ENCODE measurements at places on chromosomes 12 and 14.
A peak's percentile ranks its signal among the peaks of the same experiment; 100 is the strongest.

DNA sequence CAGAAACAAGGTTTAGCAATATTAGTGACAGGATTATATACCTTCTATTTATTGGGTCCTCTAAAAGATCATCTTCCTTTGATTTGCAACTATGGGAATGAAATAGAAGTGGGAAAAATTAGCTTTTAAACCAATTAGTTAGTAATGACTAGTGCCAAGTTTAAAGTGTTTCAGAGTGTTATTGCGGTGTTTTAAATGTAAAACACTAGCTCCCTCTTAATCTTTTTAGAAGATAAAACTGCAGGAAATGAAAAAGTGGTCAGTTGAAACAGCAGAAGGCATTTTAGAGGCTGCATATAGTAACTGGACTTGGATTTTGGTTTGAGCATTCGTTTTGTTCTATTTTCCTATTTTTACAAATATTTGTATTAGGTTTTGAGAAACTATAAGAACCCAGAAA lies 286.2 kb downstream of the RAD51B start:
- no peak for DNase-seq

DNA sequence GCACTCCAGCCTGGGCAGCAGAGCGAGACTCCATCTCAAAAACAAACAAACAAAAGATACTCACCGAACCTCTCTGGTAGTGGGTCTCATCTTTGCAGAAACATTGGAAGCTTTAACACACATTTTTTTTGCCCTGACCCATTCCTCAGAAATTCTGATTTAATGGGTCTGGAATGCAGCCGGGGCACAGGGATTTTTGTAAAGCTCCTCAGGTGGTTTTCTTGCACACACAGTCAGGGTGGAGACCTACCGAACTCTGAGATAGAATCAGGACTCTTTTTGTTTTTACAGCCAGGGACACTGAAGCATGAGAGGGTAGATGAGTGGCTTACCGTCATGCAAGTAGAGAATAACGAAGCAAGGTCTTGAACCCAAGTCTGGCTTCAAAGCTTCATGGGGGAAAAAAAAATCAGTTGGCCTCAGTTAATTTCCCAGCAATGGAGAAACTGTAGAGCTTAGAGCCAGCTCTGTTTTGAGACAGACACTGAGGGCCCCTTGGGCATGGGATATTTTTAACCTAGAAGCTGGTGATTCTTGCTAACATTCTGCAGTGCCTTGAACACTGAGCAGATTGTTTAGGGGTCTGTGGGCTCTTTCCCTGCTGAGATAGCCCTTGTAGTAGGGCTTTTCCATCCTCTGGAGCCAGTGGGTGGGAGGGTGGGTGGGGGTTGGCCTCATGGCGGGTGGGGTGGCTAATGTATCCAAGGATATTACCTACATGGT lies 4.8 kb downstream of the RNU4-2 start:
- DNase-seq: no peak

DNA sequence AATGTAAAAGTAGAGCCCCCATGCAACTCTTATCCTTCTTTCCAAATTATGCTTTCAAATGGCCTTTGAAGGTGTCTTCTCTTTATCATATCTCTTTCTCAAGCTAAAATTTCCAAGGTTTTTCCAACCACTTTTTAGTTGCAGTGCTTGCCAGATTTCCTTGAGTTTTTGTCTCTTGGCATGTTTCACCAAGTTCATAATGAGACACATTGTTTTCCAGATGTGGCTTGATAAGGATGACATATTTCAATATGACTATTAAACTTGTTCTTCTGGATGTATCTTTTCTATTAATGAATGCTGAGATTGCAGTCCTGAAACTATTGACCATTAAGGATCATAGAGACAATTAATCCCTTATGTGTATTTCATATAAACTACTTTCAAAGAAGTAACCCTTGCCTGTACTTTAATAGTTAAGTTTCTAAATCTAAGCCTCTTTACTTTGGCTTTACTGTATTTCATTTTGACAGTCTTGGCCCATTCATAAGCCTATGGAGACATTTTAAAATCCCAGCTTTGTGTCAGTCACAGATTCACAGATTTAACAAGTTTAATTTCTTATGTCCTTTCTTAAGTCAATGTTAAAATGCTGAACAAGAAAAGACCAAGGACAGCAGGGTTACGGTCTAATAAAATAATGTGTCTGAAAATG lies 151.5 kb downstream of the LRFN5 start:
- DNase-seq: no peak

DNA sequence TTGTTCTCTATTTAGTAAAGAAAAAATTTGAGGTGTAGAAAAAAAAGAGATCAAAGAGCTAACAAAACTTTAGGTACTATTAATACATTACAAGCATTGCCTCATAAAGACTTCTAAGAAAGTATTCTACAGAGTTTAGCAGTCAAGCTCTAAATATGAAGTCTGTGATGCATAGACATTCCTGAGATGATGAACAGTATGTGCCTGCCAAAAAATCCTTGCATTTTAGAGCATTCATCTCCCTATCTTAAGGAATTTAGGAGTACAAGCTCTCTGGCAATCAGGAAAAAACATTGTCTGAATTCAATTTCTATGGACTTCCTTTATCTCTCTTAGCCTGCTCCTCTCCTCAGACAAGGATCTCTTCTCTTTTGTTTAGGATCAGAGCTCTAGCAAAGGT lies 202.6 kb upstream of the LRFN5 start:
- DNase-seq: no peak

- DNase-seq: no peak
These were observed 38.0 kb upstream of the PPFIA2 start for GRCh38 chr12:81797100-81797499.

- DNase-seq: peak; percentile 79
These were observed 602 bp upstream of the FBXO33 start for GRCh38 chr14:39432619-39433451.

DNA sequence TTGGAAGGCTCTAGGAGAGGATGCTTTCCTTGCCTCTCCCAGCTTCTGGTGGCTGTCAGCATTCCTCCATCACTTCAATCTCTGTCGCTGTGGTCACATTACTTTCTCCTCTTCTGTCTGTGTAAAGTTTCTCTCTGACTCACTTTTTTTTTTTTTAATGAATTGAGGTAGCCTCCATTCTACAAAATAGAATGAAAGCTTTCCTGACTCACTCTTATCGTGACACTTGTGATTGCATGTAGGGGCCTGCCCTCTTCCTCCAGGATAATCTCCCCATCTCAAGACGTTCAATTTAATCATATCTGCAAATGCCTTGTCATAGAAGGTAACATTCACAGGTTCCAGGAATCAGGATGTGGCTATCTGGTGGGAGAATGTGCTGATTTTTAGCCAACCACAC lies 153.5 kb upstream of the HMGA2 start:
- no peak for DNase-seq

DNA sequence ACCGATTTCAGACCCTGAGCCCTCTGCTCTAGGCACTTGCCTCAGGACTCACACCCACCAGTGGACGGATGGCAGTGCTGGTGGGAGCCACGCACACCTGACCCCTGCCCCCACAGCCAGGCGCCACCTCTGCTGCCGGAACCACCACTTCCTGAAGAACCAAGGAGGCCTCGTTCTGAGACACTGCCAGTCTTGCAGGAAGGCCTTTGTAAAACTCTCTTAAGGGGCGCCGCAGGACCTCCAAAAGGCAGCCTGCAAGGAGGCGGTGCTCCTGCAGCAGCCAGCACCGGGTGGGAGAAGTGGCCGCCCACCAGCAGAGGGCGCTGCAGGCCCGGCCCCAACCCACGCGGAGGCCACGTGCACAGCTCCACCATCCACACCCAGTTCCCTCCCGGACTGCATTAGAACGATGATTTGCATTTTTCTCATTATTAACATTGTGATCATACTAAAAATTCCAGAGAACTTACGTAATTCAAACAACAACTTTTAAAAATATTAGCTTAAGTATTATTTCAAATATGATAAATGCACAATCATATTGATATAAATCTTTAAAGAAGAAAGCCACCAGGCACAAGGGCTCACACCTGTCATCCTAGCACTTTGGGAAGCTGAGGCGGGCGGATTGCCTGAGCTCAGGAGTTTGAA lies 12.8 kb downstream of the STX2 start:
- peak; percentile 65 for DNase-seq
